ENCODE measurements at places on chromosomes 7 and 10. TPM values are rescaled to one million over a fixed set of nuclear protein-coding genes. Genes with fewer than 3 reads are reported as not detected.
A peak's percentile ranks its signal among the peaks of the same experiment; 100 is the strongest.

DNA sequence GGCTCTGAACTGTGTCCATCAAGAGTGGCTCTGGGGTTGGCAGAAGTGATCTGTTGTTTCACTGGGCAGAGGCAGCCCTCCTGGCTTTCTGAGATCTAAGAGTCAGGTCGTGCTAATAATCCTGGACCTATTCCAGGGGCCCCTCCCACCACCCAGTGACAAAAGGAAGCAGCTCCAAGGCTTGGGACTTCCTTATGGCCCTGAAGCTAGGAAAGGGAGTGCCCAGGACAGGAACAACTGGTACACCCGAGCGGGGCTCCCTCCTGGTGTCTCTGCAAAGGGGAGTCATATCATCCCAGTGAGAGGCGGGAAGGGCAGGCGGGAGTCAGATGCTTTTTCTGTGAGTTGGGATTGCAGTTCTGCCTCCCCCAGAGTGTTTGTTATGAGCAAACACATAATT, 32.3 kb downstream of the RPS24 start:
- no peaks in the 10 kb centered on the region for H3K27me3 ChIP-seq
- no peaks in the 10 kb centered on the region for H3K4me1 ChIP-seq
- DNase-seq: no peak
- no peaks in the 10 kb centered on the region for H3K36me3 ChIP-seq

GRCh38 chr7:1354661-1355567, 104.4 kb downstream of the MICALL2 start:
- H3K27ac ChIP-seq: no peak overlapping the region
- no peak overlapping the region for H3K4me3 ChIP-seq

DNA sequence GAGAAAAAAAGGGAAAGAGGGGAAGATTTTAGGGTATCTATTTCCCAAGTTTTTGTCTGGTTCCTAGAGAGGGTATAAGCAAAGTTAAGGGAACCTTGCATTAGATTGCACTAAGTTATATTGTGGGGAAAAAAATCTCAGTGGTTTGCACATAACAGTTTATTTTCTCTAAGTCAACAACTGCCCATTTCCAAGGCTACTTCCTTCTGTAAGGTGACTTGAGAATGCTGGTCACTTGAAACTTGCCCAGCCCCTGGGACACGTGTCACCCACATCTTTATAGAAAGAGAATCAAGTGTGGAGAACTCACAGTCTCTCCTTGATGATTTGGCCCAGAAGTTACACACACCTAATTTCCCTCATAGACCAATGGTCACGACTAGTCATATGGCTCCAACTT, 488.6 kb upstream of the PODXL start:
- H3K4me3 ChIP-seq: no peak overlapping the region
- no peaks in the 10 kb centered on the region for H3K36me3 ChIP-seq
- H3K27ac ChIP-seq: no peak overlapping the region
- H3K4me1 ChIP-seq: no peaks in the 10 kb centered on the region
- DNase-seq: no peak
- no peaks in the 10 kb centered on the region for H3K27me3 ChIP-seq

- no peak overlapping the region for H3K27ac ChIP-seq
- no peaks in the 10 kb centered on the region for H3K27me3 ChIP-seq
- H3K36me3 ChIP-seq: no peaks in the 10 kb centered on the region
- H3K4me1 ChIP-seq: peaks cover 6% of the 10 kb centered on the region
- DNase-seq: no peak
Measured at GRCh38 chr10:96712662-96713271, 7.5 kb downstream of the PIK3AP1 start.

GRCh38 chr10:122307669-122308416, 36.7 kb downstream of the BTBD16 start:
- no peaks in the 10 kb centered on the region for H3K36me3 ChIP-seq
- no peaks in the 10 kb centered on the region for H3K27me3 ChIP-seq
- DNase-seq: no peak
- H3K4me1 ChIP-seq: peaks cover 13% of the 10 kb centered on the region
- peak overlapping the region; percentile 53 for H3K27ac ChIP-seq

- DNase-seq: no peak
- H3K27ac ChIP-seq: no peak overlapping the region
- H3K27me3 ChIP-seq: no peaks in the 10 kb centered on the region
- H3K4me1 ChIP-seq: peaks cover 38% of the 10 kb centered on the region
- H3K36me3 ChIP-seq: no peaks in the 10 kb centered on the region
Measured at GRCh38 chr10:59870152-59870551, 36.2 kb downstream of the CCDC6 start.

DNA sequence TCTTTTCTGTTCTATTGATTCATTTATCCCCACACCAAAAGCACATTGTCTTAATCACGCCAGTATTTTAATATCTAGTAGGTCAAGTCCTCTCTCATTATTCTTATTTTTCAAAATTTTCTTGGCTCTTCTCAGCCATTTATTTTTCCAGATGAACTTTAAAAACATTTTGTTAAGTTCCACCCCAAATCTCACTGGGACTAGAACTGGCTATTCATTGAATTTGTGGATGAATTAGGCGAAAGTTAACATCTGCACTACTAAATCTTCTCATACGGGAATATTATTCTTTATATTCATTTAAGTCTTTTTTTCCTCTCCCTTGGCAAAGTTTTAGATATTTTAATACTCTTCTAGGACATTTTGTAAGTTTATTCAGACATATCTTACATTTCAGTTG, 295.2 kb upstream of the MGMT start:
- no peak overlapping the region for H3K27ac ChIP-seq
- no peaks in the 10 kb centered on the region for H3K4me1 ChIP-seq
- no peaks in the 10 kb centered on the region for H3K27me3 ChIP-seq
- H3K4me3 ChIP-seq: no peak overlapping the region
- no peak for DNase-seq

- H3K27me3 ChIP-seq: no peaks in the 10 kb centered on the region
- H3K4me3 ChIP-seq: no peak overlapping the region
- peaks cover 8% of the 10 kb centered on the region for H3K36me3 ChIP-seq
- H3K27ac ChIP-seq: no peak overlapping the region
- DNase-seq: no peak
Measured at GRCh38 chr7:223118-223800, 30.9 kb downstream of the FAM20C start.

Gene SNCG
- total RNA-seq: 25.0 TPM

Gene FAM20C
- 42.9 TPM for total RNA-seq

Data from lower lobe of right lung (tissue), 2 donors.